ENCODE measurements at places on chromosomes 3 and 15.

GRCh38 chr15:27707257-27707656, 391.9 kb downstream of the OCA2 start:
- DNase-seq = no peak

DNA sequence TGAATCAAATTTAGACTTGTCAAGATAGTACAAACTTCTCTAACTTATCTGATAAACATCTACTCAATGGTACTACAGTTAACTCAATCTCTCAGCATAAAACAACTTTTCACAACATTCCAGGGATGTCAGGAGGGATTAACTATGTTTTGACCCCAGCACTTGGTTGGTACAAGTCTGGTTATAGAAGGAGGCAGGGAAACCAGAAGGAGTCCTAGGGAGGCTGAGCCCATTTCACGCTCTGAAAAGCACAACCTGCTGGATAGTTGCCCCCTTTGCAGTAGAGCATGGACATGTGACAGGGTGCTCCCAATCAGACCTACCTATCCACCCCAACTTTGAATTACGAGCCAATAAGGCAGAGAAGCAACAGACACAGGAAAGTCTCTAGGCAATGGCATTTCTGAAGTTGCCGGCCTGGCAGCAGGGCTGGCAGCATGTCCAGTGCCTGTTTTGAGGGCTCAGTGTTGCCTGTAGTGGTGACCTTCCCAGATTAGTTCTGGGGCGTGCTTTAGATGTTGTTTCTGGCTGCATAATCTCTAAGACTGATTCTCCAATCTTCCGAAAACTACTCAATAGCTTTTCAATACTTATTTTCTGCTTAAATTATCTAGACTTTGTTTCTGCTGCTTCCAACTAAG, 8.2 kb downstream of the ANKUB1 start:
- no peak for DNase-seq

GRCh38 chr3:53672981-53673380, 173.2 kb downstream of the CHDH start:
- no peak for DNase-seq

DNA sequence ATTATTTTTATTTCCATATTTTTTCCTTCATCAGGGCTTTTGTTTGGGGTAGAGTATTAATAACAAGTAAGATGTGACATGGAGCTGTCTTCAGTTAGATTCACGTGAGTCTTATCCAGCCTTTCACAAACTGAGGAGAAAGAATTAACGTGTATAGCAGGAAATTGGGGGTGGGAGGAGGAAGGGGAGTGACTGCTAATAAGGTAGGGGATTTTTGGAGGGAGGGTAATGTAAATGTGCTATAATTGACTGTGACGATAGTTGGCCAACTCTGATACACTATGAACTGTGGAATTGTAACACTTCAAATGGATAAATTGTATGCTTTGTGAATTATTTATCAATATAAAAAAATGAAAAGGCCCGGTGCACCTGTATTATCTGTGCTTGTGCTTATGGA, 8.9 kb downstream of the DUT start:
- no peak for DNase-seq

DNA sequence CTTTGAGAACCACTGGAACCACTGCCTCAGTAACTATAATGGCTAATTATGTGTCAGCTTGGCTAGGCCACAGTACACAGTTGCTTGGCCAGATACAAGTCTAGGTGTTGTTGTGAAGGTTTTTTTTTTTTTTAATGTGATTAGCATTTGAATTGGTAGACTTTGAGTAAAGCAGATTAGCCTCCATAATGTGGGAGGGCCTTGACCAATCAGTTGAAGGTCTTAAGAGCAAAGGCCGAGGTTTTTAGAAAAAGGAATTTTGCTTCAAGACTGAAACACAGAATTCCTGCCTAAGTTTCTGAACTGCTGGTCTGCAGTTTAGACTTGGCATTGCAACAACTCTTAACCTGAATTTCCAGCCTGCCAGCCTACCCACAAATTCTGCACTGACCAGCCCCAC, 451.6 kb upstream of the AZI2 start:
- DNase-seq = no peak

DNA sequence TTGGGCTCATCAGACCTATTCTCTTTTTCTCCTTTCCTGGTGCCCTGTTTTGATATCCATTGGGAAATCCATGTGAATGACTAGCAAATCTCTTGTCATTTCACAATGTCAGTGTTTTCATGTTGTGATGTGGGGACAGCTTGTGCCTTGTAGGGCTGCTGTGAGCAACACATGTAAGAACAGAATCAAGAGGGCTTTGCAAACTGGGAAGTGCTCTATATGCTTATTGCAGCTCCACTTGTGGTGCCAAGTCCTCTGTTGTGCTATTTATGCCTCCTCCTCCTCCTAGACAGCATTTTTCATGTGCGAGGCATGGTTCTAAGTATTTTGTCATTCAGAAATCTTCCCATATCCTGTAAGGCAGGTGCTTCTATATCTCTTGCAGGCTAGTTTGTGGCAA, 56.4 kb downstream of the ZNF621 start:
- DNase-seq = no peak

DNA sequence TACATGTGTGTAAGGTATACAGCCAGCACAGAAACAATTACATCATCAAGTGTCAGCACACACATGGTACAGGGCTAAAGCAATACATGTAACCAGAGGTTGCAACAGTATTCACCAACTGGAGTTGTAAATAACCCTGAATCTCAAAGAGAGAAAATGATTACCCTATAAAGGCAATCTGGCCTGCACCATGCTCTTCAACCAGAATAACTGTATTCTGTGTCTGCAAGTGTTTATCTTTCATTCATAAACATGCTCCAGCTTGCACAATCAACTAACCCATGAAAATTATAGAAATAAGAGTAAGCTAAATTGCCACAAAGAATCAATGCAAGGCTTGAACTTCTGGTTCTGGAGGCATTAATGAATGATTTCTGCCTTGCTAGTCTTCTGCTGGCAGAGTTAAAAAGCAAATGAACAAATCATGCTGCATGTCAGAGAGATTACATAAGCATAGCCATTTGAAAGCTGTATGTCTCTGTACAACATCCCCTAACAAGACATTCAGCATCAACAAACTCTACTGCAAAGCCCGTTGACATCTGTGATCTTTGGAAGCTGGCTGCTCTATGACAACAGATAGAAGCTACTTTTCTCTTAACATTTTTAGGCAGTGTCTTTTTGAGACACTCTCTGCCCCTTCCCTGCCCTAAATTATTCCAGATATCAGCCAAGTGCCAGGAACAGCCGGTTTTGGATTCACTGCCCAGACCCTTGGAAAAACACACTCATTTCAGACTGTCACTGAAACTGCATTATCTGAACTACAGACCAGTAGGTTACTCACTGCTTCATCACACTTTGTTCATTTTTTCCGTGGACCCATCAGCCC, 871.0 kb downstream of the OTOL1 start:
- DNase-seq = no peak

DNA sequence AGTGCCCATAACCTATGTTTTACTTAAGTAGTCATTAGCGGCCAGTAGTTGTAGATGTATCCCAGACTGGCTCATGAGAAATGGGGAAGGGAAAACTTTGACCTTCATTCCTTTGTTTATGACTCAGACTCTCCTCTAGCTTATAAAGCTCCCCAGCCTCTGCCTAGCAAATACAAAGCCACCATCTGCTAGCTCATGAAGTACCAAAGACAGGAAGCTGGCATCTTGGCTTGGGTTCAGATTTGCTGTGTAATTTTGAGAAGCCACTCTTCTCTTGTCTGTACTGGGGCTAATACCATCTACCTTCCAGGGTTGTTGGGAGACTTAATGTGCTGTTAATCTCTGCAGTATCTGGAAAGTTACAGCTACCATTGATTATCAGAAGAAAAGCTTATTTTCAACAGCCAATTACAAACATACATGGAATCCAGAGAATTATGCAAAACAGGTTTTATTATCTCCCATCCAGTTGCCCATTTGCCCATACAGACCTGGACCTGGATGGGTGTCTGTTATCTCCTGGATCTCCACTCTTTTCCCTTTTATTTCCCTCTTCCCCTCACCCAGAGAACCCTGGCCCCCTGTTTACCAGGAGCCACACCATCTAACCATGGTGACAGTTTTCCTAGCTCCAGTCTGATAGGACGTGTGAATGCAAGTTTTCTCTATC, 153.8 kb downstream of the SEMA6D start:
- DNase-seq = no peak

GRCh38 chr3:157912514-157913451, 193.4 kb downstream of the SHOX2 start:
- DNase-seq = no peak

GRCh38 chr15:96334017-96334704, 3.7 kb downstream of the NR2F2 start:
- DNase-seq = no peak

DNA sequence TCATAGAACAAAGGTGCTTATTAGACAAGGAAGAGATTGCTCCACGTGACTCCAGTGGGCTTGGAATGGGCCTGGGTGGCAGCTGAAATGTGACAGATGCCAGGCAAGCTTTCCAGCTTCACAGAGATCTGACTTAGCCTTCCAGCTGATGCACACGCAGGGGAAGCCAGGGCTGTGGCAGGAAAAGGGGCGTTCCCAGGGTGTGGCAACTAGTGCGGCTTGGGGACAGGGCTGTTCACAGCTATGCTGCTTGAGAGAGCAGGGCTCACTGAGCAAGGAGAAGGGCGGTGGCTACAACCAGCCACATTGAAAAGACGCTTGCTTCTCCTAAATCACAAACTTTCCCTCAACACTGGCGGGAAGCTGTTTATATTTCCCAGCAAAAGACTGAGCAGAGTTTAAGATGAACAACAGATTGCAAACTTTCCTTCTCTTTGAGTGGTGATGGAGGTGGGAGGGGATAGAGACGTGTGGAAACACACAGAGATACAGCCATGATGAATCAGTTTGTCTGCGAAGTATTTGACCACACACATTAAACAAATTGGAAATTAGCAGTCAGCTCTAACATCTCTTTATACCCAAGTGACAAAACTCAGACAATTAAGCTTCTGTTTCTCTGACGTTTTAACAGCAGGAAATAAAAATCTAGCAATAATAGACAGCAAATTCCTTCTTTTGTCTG, 127.5 kb downstream of the BDH1 start:
- peak; percentile 18 for DNase-seq

DNA sequence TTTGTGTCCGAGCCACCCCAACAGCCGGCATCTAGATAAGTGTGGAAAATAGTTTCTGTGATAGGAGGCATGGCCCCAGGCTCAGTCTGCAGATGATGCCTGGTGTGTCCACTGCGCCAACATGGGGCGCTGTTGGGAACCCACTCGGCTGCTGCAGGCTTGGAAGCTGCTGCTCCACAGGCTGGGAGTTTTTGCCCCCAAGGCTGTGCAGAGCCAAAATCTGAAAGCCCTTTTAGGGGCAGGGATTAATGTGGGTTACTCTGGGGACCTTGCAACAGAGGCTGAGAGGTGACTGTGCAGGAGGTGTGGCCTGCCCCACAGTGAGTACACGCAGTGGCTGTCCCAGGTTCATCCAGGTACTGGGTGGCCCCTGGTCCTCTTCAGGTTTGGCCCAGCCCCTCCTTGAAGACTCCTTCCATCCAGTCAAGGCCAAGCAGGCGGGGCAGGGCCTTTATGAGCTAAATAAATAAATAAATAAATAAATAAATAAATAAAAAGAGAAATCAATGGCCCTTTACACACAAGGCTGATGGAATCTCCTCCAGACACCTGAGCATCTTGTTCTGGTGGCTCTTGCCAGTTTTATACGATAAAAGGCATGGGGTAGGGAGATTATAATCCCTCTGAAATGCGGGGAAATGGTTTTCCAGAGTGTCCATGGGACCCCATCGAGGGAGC, 73.8 kb downstream of the AAGAB start:
- no peak for DNase-seq

DNA sequence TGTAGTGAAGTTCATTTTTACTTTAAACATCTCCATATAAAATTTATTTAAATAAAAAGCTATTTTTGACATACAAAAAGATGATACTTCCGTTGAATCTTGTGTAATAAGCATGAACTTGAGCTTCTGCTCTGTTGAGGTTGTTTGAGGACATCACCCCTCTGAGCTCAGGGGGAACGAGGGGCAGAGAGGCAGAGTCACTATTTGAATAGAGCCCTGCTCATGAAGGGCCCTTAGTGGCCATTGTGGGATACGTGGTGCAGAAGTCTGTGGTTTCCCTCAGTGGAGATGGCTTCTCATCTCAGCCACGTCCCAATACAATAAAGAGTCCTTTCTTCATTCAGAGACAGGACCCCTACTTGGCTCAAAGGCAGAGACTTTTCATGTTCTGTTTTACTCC, 10.6 kb downstream of the CEMIP start:
- DNase-seq = no peak

GRCh38 chr3:100708644-100708988, 678 bp upstream of the TFG start:
- DNase-seq = no peak
